ENCODE measurements at places on chromosomes 4 and X.

- DNase-seq, result no peak
Observed at GRCh38 chr4:25843340-25844097, 19.3 kb downstream of the SEL1L3 start.

DNA sequence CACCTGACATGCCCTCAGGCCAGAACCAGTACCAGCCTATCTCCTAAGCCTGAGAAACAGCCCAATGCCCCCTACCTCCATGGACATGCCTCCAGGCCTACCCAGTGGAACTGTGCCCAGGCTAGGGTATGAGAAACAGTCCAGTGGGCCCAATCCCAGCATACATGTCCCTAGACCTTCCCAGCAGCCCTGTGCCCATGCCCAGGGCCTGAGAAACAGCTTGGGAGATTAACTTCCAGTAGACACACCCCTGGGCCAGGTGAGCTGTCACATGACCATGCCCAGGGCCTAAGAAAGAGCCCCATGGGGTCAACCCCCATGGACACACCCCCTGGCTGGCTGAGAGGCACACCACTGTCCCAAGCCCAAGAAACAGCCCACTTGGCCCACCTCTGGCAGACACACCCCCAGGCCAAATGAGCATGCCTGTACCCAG is 78.8 kb downstream of the CBR4 start:
- DNase-seq, result no peak

GRCh38 chr4:85736571-85736970 is 261.6 kb downstream of the ARHGAP24 start:
- DNase-seq, result no peak

- no peak for DNase-seq
Observed at GRCh38 chr4:139278485-139278884, 1.5 kb downstream of the MGARP start.

DNA sequence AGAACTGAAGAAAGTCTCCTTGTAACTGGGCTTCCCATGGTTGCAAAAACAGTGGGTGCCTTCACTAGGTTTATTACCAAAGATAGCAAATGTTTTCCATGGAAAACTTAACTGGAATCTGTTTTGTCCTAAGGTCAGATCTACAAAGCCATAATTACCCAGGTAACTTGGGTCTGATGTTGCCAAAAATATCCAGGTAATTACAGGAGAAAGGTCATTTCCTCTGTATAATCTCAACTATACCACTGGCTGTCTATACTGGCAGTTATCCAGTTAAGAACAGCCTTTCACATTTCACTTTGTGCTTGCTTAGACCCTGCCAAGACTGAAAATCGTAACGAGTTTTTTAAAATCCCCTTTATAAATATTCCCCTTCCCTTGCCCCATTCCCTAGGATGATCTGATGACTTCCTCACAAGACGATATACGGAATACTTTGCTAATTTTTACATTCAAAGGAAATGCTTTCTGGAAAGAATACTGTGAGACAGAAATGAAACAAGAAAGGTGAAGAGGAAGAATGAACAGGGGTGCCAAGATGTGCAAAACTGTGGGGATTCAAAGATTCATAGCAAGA is 105.5 kb downstream of the MAML3 start:
- no peak for DNase-seq

DNA sequence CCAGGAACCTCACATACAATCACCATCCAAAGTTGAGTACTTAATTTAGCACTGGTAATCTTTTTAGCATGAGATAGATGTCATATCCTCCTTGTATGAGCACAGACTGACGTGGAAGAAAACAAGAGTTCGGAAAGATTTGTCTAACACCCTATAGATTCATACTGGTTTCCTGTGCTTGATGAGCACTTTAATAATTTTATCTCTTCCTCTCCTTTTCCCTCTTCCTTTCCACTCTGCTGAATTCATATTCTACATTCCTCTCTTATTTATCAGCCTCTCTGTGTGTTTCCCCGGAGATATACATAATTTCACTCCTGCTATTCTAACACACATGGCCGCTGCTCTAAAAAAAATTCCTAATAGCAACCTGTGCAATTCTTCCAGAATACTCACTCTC is 273.9 kb downstream of the AFF2 start:
- no peak for DNase-seq

- no peak for DNase-seq
Observed at GRCh38 chr4:168421671-168422070, 58.6 kb downstream of the DDX60L start.

DNA sequence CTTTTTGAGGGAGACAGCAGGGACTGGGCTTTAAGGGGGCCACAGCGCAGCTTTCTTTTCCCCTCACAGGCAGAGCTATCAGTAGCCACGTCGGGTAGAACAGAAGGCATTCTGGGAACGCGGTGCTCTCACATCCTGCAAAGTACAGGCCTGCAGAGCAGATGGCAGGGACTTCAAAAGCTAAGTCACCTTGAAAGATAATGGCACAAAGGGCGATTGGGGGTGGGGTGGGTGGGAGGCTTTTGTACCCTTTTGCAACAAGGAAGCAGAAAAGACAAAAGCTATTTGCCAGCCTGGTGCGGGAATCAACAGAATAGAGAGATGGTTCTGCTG is 93.9 kb downstream of the PHKA2 start:
- no peak for DNase-seq

DNA sequence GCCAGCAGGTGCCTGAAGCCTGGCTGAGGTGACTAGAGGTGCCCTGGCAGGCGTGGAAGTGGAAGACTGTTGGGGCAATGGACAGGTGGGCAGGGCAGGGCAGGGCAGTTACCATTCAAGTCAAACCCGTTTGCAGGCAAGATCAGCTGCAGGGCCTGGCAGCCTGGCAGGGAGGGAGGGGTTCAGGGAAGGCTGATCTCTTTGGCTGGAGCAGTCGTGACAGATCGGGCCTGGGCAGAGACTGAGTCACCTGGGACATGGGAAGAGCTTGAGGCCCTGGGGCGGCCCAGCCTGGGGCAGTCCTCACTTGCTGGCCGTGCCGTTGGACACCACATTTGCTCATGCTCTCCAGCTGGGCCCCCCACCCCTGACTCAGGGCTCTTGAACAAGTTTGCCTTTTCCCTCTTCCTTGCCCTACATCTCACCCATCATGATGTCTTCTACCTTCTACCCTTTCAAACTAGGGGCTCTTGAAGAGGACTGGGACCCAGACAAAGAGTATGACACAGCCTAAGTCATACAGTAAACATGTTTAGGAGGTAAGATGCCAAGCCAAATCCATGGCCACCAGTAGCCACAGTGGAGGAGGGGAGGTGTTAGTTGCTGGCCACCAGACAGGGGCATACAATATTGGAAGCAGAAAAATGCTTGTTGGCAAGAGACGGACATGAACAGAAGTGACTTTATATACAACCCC is 2.0 kb upstream of the ZNF185 start:
- no peak for DNase-seq

- DNase-seq, result no peak
Observed at GRCh38 chr4:107736924-107737448, 17.0 kb upstream of the PAPSS1 start.

DNA sequence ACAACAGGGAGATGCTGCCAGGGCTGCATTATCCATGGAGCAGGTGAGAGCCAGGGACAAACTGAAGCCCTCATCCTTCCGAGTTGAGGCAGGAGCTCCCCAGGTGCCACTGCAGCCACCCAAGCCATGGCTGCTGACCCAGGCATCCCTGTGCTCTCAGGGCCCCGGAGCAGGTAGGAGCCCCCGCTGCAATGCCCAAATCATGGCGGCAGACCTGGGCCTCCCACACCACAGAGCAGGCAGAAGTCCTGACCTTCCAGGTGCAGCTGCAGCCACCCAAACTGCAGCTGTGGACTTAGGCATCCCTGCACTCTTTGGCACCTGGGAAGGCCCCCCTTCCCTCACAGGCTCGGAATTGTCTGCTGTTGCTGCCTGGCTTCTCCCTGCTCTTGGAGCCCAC is 443.6 kb downstream of the ARAP2 start:
- DNase-seq, result no peak

- DNase-seq, result no peak
Observed at GRCh38 chr4:154415313-154415712, 76.3 kb downstream of the DCHS2 start.

GRCh38 chr4:15238720-15239119 is 189.1 kb upstream of the C1QTNF7 start:
- DNase-seq, result no peak

DNA sequence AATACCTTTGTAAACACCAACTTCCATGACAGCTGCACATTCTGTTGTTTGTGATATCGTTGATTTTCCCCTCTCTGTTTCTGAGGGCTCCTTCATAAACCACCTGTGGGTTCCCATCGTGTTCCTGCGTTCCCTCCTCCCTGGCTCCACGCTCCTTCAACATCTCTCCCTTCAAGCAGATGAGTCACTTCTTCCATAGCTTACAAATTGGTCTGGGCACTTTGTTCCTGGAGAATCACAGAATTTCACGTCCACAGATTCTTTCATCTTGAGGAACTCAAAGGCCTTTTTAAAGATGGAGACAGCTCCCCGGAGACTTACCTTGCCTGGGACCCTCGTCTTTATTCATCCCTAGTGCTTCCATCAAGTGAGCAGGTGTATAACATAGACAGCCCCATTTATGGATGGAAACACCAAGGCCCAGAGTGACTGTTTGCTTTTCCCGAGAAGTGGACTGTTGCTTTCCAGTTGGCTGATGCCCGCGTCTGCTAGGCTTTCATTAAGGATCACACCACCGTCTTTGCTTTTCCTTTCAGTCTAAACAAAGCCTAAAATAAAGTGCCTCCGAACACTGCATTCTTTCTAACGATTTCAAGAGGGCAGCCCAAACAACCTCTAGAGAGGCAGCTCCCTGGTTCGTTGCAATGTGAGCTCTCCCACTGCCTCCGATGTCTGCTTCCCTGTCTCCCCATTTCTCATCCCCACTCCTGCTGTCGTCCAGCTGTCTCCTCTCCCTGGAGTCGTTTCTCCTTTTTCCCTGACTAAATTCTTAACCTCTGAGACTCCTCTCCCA is 146.3 kb upstream of the STX18 start:
- DNase-seq, result no peak

- no peak for DNase-seq
Observed at GRCh38 chr4:186021461-186022167, 47.3 kb upstream of the TLR3 start.

DNA sequence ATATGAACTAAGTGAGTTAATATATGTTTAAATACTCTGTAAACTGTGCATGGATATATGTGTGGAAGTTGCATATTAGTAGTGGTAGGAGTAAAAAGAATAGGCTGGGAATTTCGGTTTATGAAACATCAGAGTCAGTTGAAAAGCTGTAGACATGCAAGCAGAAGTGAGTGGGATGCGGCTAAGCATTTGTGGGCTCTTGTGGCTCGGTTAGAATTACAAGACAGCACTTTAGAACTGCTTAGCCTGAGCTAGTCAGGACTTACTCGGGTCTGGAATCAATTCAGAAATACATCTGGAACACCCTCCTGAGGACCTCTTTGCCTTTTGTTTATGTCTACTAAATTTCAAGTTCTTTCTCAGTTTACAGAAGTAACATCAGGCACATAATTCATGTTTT is 93.6 kb downstream of the AFF2 start:
- DNase-seq, result no peak

- no peak for DNase-seq
Observed at GRCh38 chrX:42094218-42094617, 170.9 kb upstream of the CASK start.

DNA sequence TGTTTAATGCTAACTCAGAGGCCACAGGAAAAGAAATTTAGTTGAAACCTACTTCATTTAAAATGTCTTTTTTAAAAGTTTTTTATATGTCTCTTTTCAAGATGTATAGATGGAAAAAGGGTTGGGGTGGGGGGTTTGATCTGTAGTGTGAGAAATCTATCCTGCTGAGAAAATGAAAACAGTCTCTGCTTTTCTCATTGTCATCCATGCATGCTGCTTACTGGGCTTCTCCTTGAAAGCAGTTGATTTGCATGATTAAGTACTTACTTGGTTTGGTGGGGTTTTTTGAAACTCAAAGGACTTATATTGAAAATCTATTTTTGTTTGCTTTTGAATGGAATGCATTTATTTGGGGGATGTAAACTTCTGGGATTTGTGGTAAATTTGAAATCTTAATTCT is 313.6 kb upstream of the DKK2 start:
- DNase-seq, result no peak

- no peak for DNase-seq
Observed at GRCh38 chr4:155265113-155265512, 56.7 kb downstream of the NPY2R start.

- no peak for DNase-seq
Observed at GRCh38 chrX:21725496-21725895, 32.4 kb downstream of the SMPX start.

GRCh38 chr4:94570558-94570957 is 118.8 kb downstream of the PDLIM5 start:
- DNase-seq, result no peak

GRCh38 chr4:87918314-87919058 is 57.0 kb upstream of the SPP1 start:
- no peak for DNase-seq

DNA sequence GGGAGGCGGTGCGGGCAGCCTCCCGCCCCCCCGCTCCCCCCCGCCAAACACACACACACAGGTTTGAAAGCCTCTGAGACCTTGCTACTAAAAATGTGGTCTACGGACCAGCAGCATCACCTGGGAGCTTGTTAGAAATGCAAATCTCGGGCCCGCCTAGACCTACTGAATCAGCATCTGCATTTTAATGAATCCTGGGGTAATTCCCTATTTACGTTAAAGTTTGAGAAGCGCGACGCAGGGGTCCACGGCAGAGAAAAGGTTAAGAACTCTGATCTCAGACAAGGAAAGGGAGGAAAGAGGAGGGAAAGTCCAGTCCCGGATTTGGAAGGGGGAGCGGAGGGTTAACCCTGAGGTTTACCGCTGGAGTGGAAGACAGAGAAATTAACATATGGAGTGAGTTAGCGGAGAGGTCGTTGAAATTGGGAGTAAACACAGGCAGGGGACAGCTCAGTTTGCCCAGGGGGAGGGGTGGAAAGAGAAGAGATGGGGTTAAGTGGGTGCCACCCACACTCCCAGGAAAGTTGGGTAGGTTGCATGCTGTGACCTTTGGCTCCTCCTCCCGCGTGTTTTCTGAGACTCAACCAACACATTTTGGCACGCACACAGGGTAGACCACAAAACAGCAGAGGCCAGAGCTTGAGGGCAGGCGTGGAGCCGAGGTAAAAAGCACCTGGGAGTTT is 483.6 kb downstream of the BCOR start:
- DNase-seq, result peak; percentile 27

- no peak for DNase-seq
Observed at GRCh38 chrX:63713526-63713925, 71.5 kb downstream of the ARHGEF9 start.

DNA sequence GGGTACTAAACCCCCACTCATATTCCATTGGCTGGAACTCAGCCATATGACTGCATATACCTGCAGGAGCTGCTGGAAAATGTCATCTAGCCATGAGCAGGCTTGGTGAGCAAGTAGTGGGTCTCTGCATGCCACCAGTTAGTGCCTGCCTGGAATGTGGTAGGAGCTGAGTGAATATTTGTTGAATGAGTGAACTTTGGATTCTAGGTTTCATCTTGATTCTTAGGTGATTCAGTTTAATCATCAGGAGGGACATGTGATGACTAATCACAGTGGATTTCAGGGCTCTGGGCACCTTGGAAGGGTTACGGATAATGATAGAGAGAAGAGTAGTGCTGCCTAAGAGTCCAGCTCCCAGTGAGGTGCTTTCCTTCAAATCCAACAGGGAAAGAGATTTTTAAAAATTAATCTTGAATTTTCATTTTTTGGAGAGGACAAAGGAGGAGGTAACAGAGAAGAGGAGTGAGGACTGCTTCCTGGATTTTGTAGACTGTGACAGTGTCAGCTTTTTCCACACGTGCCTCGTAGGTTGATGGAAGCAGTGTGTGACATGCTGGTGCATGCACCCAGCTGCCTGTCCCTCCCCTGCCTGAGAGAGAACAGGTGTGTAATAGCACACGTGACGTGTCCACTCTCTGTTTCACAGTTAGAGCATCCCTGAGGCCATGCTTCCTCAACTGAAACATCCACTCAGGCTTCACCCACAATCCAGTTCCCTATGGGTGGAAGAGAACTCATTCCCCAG is 30.4 kb downstream of the NHS start:
- no peak for DNase-seq

All from stimulated activated CD8-positive, alpha-beta memory T cell treated with anti-CD3 and anti-CD28 coated beads, Interleukin-4, amount 100 ng/mL, for 4 hours (primary cell).